SW 1271 (cell line): ENCODE measurements at places on chromosomes 5 and 9.
A peak's percentile ranks its signal among the peaks of the same experiment; 100 is the strongest.

GRCh38 chr9:91415290-91415689 is 8.3 kb downstream of the NFIL3 start:
- DNase-seq: no peak

DNA sequence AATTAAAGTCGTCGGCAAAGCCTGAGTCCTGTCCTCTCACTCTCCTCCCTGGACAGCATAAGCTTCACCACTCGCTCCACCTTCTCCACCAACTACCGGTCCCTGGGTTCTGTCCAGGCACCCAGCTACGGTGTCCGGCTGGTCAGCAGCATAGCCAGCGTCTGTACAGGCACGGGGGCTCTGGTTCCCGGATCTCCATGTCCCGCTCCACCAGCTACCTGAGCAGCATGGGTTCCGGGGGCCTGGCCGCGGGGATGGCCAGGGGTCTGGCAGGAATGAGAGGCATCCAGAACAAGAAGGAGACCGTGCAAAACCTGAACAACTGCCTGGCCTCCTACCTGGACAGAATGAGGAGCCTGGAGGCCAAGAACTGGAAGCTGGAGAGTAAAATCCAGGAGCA is 1.7 kb upstream of the XPA start:
- no peak for DNase-seq

- DNase-seq: no peak
Observed at GRCh38 chr9:3848445-3849114, 322.8 kb upstream of the RFX3 start.

GRCh38 chr5:118405650-118406061 is 582.7 kb downstream of the DTWD2 start:
- no peak for DNase-seq

DNA sequence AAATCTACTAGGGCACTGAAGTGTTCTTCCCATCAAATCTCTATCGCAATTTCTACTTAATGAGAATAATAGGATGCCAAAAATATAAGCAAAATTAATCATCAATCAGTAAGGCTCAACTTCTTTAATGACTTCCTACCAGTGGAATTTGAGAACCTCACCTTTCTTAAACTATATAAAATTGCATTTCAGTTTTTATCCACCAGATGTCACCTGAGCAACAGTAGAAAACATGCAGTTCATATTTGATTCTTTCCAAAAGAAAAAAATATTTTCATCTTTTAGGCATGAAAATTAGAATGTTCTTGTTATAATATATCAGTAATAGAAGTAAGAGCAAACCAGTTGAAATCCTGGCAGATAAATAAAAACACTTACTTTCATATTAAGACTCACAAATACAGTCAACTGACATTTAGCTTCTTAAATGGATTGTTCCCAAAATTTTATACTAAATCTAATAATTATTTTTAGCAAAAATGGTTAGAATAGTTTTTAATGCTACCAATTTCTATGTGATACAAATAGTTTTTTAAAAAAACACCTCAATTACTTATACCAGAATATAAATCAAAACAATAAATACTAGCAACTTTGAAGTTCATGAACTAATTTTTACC is 13.4 kb upstream of the CCDC112 start:
- DNase-seq: peak; percentile 65
